Placental epithelial cell (primary cell): ENCODE measurements at places on chromosomes 4 and X. TPM values are rescaled to one million over a fixed set of nuclear protein-coding genes. Genes with fewer than 3 reads are reported as not detected.

GLUD2 gene
- total RNA-seq, result 0.54 and 0.79 TPM in 2 replicates

PGAM4 gene
- not detected in 2 replicates for total RNA-seq

SLC10A7 gene
- 9.4 and 22.1 TPM in 2 replicates for total RNA-seq

ARL13A gene
- not detected in 2 replicates for total RNA-seq

IL9R gene
- total RNA-seq, result not detected in 2 replicates
